ENCODE measurements at places on chromosomes 1 and 21. TPM values are rescaled to one million over a fixed set of nuclear protein-coding genes. Genes with fewer than 3 reads are reported as not detected.

The STPG1 gene
- total RNA-seq: 6.0 TPM

The HES4 gene
- 98.1 TPM for total RNA-seq

DNA sequence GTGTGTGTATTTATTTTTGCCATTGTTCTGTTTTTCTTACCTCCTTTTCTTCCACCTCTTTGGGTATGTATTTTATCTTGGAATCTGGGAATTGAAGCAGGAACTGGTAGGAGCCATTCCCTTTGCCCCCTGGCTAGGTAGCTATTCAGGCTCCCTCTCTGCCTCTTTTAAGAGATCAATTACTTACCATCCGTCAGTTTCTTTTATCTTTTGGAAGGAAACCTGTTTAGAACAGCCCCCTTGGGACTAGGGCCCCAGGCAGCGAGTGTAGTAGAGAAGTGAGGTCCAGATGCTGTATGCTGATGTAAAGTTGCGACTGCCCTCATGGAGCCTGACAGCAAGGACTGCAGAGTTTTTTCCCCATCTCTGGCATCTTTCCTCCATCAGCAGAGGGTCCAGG, 41.6 kb downstream of the KIRREL1 start:
- no peak overlapping the region for H3K4me3 ChIP-seq
- H3K27me3 ChIP-seq: no peaks in the 10 kb centered on the region
- no peak overlapping the region for H3K27ac ChIP-seq
- H3K4me1 ChIP-seq: no peaks in the 10 kb centered on the region
- peaks cover 11% of the 10 kb centered on the region for H3K36me3 ChIP-seq

- no peaks in the 10 kb centered on the region for H3K27me3 ChIP-seq
- no peak overlapping the region for H3K4me3 ChIP-seq
- H3K27ac ChIP-seq: no peak overlapping the region
- DNase-seq: no peak
These were observed 23.5 kb upstream of the SARS1 start for GRCh38 chr1:109190189-109190588.

- no peak overlapping the region for H3K4me3 ChIP-seq
- DNase-seq: no peak
- peaks cover 31% of the 10 kb centered on the region for H3K36me3 ChIP-seq
- H3K4me1 ChIP-seq: no peaks in the 10 kb centered on the region
- H3K27ac ChIP-seq: no peak overlapping the region
- no peaks in the 10 kb centered on the region for H3K27me3 ChIP-seq
These were observed 88.4 kb downstream of the GTF2B start for GRCh38 chr1:88802950-88803349.

GRCh38 chr1:36947384-36947783, 86.9 kb downstream of the GRIK3 start:
- H3K4me1 ChIP-seq: no peaks in the 10 kb centered on the region
- H3K27me3 ChIP-seq: peaks cover 5% of the 10 kb centered on the region
- no peaks in the 10 kb centered on the region for H3K36me3 ChIP-seq
- no peak for DNase-seq

The PTPN14 gene
- 33.5 TPM for total RNA-seq

The SLC39A1 gene
- total RNA-seq: 31.6 TPM

- no peak overlapping the region for H3K4me3 ChIP-seq
- H3K36me3 ChIP-seq: no peaks in the 10 kb centered on the region
- H3K27me3 ChIP-seq: no peaks in the 10 kb centered on the region
- no peaks in the 10 kb centered on the region for H3K4me1 ChIP-seq
- no peak overlapping the region for H3K27ac ChIP-seq
These were observed 299.1 kb upstream of the NRIP1 start for GRCh38 chr21:15363921-15364320.

The CELA2A gene
- not detected for total RNA-seq

DNA sequence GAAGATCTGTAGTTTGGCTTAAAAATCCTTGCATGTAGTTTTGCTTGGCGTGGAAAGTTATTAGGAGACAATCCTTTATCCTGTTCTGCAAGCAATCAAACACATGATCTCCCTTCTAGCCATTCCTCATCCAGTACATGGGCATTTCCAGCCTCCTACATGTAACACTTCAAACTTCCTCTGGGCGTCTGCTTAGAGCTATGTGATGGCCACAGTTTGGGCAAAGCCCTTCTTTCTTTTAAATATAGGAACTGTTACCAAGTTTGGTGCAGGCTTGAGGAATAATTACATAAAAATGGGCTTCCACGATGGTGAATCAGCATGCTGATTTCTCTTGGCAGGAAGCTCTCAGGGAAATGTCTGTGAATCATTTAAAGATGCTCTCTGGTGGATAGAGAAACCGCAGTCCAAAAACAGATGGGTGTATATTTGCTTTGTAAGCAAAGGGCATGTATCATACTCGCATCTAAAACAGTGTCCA, 176.9 kb upstream of the FMN2 start:
- H3K27me3 ChIP-seq: no peaks in the 10 kb centered on the region
- no peak for DNase-seq
- no peaks in the 10 kb centered on the region for H3K4me1 ChIP-seq
- peak overlapping the region; percentile 4 for H3K27ac ChIP-seq
- H3K4me3 ChIP-seq: no peak overlapping the region

The PLEKHN1 gene
- not detected for total RNA-seq
